ENCODE measurements at places on chromosomes 2 and 18.
A peak's percentile ranks its signal among the peaks of the same experiment; 100 is the strongest.

DNA sequence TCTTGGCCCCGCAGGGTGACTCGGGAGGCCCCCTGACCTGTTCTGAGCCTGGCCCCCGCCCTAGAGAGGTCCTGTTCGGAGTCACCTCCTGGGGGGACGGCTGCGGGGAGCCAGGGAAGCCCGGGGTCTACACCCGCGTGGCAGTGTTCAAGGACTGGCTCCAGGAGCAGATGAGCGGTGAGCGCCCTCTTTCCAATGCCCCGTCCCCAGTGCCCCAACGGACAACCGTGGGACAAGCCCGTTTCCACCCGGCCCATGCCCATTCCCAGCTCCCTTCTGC lies 2.6 kb upstream of the CHRND start:
- DNase-seq: no peak

- DNase-seq: no peak
Measured at GRCh38 chr2:188114014-188114413, 177.7 kb upstream of the GULP1 start.

DNA sequence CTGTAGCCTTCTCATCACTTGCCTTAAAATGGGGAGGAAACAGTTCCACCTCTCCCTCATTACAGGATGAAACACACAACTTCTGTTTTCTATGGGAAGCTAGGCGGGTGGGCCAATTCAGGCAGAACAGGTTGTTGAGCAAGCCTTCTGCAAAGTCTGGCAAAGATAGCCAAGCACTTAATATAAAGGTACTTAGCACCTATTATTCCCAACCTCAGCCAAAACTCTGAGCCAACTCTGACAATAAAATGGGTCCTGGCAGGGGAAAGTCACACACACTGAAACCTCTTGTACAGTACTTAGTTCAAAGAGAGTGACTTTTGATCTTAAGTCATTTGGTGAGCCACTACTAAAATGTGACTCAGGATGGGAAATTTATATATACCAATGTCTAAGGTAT lies 15.8 kb upstream of the SOCS6 start:
- no peak for DNase-seq

- DNase-seq: no peak
Measured at GRCh38 chr18:50027996-50028395, 167.0 kb downstream of the MYO5B start.

- DNase-seq: peak; percentile 81
Measured at GRCh38 chr2:134917888-134918525, 615 bp upstream of the CCNT2 start.

DNA sequence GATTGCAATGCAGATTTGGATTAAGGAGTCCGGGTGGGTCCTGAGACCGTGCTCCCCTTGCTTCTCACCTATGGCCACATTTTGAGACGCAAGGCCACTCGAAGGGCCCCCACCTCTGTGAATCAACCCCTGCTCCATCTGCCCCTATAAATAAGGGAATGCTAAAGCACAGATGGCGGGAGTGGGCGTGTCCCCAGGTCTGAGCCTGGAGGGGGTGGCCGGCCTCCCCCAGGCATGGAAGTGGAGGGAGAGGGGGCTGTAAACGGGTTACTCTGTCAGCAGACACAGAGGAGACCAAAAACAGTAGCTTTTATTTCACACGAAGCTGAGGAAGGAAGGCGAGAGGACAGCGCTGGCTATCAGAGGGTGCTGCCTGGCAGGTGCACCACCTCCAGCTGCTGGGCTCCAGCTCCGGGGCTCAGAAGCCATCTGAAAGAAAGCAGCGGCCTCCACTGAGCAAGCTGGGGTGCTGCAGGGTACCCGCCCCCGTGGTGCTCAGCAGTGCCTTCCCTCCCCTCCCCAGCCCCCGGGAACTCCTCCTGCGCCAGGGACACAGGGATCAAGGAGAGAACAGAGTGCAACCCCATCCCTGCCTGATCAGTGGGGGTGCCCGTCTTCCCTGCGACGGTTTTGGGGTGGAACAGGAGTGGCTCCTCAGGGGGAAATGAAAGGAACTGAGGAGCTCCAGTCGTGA lies 56.7 kb upstream of the RAB6C start:
- peak; percentile 27 for DNase-seq

DNA sequence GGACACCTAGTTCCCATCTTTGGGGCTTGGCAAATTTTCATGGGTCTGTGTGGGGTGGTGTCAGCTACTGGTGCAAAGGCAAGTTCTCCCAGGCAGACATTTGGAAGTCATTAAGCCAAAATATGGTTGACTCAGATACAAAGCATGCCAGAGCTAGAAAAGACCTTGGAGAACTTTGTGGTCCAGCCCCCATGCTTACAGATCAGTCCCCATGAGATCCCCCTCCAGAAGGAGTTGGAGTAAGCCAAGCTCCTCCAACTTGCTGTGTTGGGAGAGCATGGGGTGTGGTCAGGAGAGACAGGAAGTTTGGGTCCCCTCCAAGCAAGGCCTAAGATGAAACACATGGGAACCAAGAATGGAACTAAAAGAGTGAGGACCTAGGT lies 224.5 kb downstream of the CYP26B1 start:
- no peak for DNase-seq

- no peak for DNase-seq
Measured at GRCh38 chr18:8946066-8946838, 156.2 kb upstream of the NDUFV2 start.

- no peak for DNase-seq
Measured at GRCh38 chr18:56789004-56789888, 138.1 kb downstream of the WDR7 start.

- DNase-seq: no peak
Measured at GRCh38 chr2:156695020-156695419, 258.8 kb downstream of the GPD2 start.

DNA sequence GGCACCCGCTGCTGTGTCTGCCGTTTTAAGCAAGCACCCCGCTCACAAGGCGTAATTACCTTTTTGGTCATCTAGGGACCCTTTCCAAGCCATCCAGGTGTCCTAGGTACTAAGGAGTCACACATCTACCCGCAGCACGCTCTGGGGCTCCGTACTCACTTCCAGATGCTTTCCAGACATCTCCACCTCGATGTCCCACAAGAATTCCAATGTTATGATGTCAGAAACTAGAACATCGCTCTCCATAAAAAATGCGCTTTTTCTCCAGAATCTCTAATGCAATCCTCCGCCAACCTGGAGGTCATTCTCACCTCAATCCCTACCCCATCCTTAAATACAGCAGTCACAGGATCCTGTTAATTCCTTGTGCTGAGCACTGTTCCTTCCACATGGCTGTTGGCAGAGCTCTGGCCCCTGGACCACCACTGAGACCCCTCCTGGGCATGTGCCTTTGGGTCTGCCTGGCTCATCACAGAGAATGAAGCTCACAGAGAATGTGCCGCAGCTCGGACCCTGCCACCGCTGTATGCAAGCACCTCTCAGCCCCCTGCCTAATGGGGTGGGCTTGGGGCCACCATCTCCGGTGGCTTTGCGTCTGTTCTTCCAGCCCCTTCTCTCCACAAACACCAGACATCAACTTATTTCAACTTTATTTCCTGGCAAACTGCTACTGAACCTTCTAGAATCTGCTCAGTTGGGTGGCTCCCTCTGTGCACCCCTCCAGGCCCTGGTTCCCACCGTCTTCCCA lies 4.6 kb upstream of the PXDN start:
- DNase-seq: no peak

GRCh38 chr2:159684796-159685195 lies 27.5 kb upstream of the MARCHF7 start:
- DNase-seq: no peak

DNA sequence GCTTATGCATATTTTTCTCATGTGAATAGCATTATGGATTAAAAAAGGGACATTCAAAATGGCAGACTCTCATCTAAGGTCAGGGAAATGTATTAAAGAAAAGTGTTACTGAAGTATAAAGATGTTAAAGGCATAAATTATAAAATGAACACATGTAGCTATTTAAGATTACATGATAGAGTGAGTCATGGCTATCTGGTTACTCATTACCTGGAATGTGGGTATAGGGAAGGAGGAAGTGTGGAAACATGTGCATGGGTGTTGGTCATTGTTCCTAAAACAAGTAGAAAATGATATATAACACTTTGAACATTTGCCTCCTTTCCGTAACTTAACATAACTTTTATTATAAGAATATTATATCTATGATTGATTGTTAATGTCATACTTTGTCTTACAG lies 66.4 kb downstream of the MYO1B start:
- DNase-seq: no peak

- DNase-seq: no peak
Measured at GRCh38 chr2:235330775-235331451, 162.9 kb upstream of the AGAP1 start.

GRCh38 chr2:32947076-32947483 lies 327 bp downstream of the LTBP1 start:
- DNase-seq: no peak

DNA sequence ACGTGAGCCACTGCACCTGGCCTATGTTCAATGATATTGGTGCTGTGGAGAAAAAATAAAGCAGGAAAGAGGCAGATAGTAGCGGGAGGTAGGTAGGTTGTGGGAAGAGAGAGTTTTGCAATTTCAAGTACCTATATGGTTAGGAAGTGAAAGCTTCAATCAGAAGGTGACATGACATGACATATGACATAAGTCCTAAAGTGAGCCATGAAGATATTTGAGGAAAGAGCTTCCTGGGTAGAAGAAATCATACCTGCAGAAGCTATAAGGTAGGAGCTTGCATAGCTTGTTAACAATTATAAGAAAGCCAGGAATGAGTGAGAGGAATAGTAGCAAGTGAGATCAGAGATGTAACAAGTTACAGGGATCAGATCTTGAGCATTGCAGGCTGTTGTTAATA lies 4.2 kb downstream of the KIAA1328 start:
- DNase-seq: no peak

- DNase-seq: no peak
Measured at GRCh38 chr2:53021828-53022227, 745.8 kb upstream of the CHAC2 start.

GRCh38 chr2:172251231-172251630 lies 148.5 kb upstream of the DLX2 start:
- no peak for DNase-seq

- DNase-seq: no peak
Measured at GRCh38 chr2:234629596-234629995, 132.7 kb upstream of the ARL4C start.

GRCh38 chr2:163606878-163607277 lies 128.9 kb downstream of the FIGN start:
- DNase-seq: no peak

GRCh38 chr18:62529597-62529996 lies 6.8 kb downstream of the ZCCHC2 start:
- DNase-seq: no peak

DNA sequence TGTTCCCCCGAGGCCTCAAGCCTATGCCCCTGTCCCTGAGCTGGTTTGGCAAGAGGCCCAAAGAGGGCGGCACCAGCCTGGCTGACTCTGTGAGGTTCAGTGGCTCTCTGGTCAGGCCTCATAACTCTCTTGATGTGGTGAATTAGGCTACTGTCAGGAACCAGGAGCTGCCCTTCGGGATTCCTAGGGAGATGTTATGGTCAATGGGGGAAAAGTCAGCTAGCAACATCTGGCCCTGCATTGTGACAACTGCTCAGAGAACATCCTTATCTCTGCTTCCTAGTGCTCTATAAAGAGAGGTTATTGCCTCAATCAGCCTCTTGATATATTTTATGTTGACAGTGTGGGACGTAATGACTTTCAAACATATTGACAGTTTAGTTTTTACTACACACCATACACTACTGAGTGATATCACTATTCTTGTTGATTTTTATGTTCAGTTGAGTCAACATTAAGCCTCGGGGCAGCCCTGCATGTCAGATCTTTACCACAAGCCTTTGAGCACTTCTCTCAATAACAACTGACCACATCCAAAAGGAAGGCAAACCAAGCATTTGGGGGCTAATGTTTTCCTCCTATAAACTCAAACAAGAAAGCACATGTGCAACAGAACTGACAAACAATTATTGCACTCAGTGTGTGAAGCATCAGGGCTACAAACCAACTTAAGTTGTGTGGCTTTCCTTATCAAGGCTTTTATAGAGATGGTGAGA lies 448.3 kb upstream of the SLC14A2 start:
- no peak for DNase-seq

DNA sequence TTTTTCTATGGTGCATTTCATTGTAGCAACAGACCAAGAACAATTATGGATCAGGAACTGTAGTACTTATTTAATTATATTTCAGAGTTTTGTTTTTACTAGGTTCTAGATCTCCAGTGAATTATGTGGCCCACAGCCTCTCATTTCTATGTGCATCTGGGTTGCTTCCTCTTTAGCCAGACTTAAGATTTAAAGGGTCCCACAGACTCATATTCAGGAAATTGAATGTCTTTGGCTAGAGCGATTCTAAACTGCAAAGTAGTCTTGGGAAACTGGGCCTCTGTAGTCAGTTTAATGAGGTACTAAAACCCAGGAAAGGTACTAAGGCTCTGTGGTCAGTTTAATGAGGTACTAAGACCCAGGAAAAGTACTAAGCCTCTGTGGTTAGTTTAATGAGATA lies 94.4 kb downstream of the LYPD6B start:
- DNase-seq: no peak

GRCh38 chr18:1746131-1746530 lies 825.2 kb downstream of the METTL4 start:
- no peak for DNase-seq

- no peak for DNase-seq
Measured at GRCh38 chr18:48571639-48572384, 33.0 kb downstream of the CTIF start.

- no peak for DNase-seq
Measured at GRCh38 chr2:47295981-47296635, 106.8 kb upstream of the MSH2 start.

GRCh38 chr18:57081899-57082298 lies 65.0 kb upstream of the BOD1L2 start:
- DNase-seq: no peak

GRCh38 chr2:58227171-58227917 lies 13.8 kb downstream of the FANCL start:
- DNase-seq: no peak

DNA sequence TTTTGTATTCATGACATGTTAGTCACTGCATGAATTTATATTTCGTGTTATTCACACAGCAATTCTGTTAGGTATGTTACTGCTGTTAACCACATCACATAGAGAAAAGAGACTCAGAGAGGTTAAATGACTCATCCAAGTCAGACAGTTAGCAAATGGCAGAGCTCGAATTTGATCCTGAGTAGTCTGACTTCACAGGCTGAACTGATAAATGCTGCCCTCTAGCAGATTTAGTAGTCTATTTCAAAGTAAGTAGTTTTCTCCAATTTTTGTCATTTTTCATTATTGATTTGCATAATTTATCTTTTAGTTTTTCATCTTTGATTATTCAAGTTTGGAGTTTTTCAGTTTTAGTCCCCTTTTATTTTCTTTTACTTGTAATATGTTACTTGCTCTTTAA lies 58.3 kb downstream of the WDR7 start:
- DNase-seq: no peak

DNA sequence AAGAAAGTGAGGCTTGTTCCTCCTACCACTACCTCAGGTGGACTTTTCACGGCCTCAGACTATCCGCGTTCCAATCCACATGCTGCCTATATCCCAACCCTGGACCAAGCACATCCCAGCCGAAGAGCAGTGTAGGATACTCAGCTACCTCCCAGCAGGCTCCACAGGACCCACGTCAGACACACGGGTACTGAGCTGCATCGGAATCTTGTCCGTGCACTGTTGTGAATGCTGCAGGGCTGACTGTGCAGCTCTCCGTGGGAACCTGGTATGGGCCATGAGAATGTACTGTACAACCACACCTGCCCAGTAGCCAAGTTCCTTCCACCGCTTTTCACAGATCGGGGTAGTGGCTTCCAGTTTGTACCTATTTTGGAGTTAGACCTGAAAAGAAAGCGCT lies 22.3 kb downstream of the IL37 start:
- no peak for DNase-seq
